ENCODE measurements at places on chromosomes 4 and X.

GRCh38 chr4:52588097-52588496 lies 71.0 kb downstream of the USP46 start:
- DNase-seq = no peak

- no peak for DNase-seq
Observed at GRCh38 chr4:37445023-37445422, 200.5 kb downstream of the NWD2 start.

DNA sequence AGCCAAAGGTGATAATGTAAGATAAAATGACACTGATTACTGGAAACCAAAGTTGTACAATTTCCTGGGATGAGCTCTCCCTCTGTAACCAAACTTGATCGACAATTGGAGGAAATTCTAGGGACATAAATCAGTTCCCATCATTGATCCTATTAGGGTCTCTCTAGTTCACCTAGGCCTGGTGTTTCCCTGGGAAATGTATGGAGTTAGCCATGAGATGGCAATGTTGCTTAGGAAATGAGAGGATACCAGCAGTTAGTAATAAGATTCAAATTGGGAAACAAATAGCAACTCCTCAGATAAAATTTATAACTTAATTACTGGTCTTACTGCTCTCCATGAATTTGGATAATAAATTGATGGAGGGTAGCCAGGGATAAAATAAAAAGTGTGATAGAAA lies 52.2 kb downstream of the SPATA18 start:
- DNase-seq = no peak

GRCh38 chr4:16472537-16472936 lies 246.3 kb upstream of the TAPT1 start:
- DNase-seq = no peak

GRCh38 chr4:109009909-109010308 lies 247.1 kb upstream of the ETNPPL start:
- DNase-seq = no peak

GRCh38 chr4:176964116-176964691 lies 171.5 kb upstream of the VEGFC start:
- DNase-seq = no peak

GRCh38 chr4:575281-576141 lies 584 bp downstream of the TMEM271 start:
- DNase-seq = no peak

GRCh38 chr4:77273412-77273811 lies 116.4 kb downstream of the CCNG2 start:
- DNase-seq = no peak

GRCh38 chr4:11312389-11312788 lies 116.3 kb downstream of the HS3ST1 start:
- no peak for DNase-seq

DNA sequence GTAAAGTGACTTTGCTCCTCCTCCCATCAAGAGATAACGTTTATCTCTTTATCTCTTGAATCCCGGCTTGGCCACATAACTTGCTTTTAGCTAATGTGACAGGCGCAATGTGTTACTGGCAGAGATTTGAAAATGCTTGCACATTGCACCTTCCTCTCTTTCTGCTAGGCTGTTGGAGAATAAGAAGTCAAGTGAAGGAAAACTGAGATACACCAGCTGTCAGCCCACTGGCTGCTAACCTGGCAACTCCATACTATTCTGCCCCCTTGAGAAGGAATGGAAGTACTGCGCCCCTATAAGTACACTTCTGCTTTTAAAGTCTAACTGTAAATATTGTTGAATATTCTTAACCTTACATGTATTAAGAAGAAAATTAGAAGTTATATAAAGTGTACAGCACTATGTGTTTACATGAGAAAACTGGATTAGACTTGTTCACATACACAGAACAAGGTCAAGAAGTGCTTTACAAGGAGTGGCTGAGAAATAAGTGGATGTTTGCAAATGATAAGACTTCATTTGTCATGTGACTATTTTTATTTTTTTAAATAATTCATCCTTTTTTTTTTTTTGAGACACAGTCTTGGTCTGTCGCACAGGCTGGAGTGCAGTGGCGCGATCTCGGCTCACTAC lies 424.5 kb upstream of the CTSO start:
- no peak for DNase-seq

DNA sequence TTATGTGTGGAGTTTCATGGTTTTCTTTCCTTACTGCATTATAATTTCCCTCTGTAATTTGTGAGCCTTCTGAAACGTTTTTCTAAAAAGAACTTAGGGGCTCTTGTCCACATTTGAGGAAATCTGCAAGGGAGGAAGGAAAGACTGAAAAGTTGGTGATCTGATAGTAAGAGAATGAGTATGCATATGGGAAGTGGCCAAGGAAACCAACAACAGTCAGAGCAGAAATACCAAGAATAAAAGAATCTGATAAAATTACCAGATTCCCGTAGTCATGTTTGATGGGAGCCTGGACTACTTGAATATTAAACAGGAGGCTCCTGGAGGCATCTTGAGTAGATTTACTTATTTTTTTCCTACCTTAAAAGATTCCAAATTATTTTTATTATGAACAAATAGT lies 50.1 kb downstream of the MEPE start:
- no peak for DNase-seq

- DNase-seq = no peak
Observed at GRCh38 chrX:14489437-14489836, 39.9 kb upstream of the GLRA2 start.

Measured in stimulated activated CD4-positive, alpha-beta T cell treated with anti-CD3 and anti-CD28 coated beads, TNF-alpha, amount 100 ng/mL, for 1 hour (primary cell).